ENCODE measurements at places on chromosomes 6 and 20. TPM values are rescaled to one million over a fixed set of nuclear protein-coding genes. Genes with fewer than 3 reads are reported as not detected.

Gene KCNB1
- total RNA-seq: 1.1 TPM

Gene FAXC
- 0.16 TPM for total RNA-seq

Gene COL9A1
- total RNA-seq: not detected

Gene PRL
- not detected for total RNA-seq

Gene KCNS1
- total RNA-seq: not detected

Gene FAM217A
- total RNA-seq: not detected

Gene SLC4A11
- total RNA-seq: 0.14 TPM

Gene SLC22A2
- not detected for total RNA-seq

Gene ZC2HC1B
- total RNA-seq: not detected

Gene ISM1
- 1.7 TPM for total RNA-seq

DNA sequence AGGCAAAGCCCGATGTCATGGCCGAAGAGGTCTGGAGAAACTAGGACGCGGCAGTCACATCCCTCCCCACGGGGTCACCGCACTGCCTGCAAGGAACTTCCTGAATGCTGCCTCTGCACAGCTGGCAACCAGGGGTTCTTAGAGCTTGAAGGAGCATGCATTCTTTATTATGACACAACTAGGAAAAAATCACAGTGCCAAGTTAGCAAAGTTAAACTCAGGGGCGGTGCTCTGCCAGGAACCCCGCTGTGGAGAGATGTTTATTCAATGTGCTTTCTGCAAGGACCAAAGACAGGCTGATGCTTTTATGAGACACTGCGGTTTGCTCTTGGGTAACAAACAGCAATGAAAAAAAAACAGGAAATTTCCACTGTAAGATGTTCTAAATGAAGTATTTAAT is 287.3 kb upstream of the FOXQ1 start:
- no peaks in the 10 kb centered on the region for H3K4me1 ChIP-seq
- H3K4me3 ChIP-seq: no peak overlapping the region
- H3K27ac ChIP-seq: no peak overlapping the region
- no peaks in the 10 kb centered on the region for H3K27me3 ChIP-seq
- no peaks in the 10 kb centered on the region for H3K36me3 ChIP-seq

- H3K27ac ChIP-seq: no peak overlapping the region
- no peaks in the 10 kb centered on the region for H3K36me3 ChIP-seq
These were observed 615.1 kb downstream of the KIF16B start for GRCh38 chr20:15958142-15958541.

DNA sequence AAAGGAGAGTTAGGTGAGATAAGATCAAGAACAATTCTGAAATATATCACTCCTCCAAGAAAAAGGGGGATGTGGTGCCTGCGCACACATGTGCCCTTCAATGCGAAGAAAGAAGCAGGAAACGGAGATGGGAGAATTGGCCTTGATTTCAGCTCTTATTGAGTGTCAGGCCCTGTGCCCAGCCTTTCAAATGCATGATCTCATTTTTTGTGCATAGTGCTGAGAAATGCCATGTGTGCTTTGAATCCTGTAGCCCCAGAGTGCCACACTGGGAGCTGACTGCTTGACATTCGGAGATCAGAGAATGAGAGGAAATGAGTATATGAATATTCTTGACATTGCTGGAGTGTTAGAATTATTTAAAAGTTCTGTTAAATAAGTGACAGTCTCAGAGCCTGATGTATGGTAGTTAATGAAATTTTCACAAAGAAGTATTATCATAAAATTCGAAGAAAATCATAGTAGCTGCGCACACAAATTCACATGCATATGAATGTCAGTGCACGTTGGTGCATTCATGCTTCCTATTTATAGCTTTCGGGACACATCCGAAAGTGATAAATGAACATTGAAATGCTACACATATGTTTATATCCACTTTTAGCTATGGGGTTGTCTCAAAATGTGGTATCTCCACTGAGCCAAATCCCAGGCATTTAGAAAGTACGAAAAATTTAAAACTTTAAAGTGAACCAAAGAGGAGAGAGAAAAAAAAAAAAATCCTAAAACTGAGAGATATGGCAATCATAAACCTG is 172.0 kb downstream of the KCNQ5 start:
- H3K27ac ChIP-seq: no peak overlapping the region
- H3K36me3 ChIP-seq: no peaks in the 10 kb centered on the region
- H3K4me3 ChIP-seq: no peak overlapping the region
- H3K27me3 ChIP-seq: no peaks in the 10 kb centered on the region

DNA sequence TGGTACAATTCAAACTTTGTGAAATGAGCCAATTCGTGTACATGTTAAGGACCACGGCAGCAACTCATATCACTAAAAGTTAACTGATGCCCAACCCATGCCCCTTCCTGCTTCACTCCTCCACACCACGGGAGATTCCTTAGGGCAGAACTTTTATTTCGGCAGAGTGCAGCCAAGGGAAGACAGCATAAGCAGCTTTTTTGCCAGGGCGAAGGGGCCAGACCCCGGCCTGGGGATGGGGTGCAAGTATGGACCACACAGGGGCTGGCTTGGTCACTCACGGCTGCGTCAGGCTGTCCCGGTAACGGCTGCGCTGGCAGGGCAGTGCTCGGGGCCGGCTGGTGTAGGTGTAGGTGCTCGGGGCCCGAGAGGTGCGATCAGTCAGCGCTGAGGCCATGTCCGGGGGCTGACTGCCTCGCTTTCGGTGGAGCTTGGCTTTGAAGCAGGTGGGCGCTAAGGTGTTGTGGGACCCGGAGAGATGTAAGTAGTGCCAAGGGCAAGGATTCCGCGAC is 792 bp downstream of the RSPH3 start:
- H3K27me3 ChIP-seq: no peaks in the 10 kb centered on the region
- H3K4me3 ChIP-seq: peak overlapping the region; percentile 85
- H3K27ac ChIP-seq: peak overlapping the region; percentile 88
- no peaks in the 10 kb centered on the region for H3K4me1 ChIP-seq

- no peaks in the 10 kb centered on the region for H3K36me3 ChIP-seq
- peaks cover 22% of the 10 kb centered on the region for H3K27me3 ChIP-seq
- DNase-seq: no peak
- no peak overlapping the region for H3K4me3 ChIP-seq
These were observed 52.5 kb upstream of the CHD6 start for GRCh38 chr20:41670631-41671030.

DNA sequence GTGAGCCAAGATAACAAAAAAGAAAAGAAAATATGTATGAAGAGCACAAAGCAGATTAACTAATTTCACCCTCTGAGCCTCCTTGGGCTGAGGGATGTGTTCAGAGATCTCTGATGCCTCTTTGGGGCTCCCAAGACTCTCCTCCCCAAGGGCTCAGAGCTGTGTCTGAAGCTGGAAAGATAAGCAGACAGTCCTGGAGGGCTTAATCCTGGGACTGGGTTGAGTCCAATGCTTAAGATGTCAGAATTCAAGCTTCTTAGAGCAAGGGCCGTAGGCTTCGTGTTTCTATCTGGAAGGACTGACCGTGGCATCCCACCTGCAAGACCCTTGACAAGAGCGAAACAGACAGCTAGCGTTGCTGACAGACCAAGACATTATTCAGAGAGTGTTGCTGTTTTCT is 229.0 kb downstream of the ZMYND8 start:
- H3K4me1 ChIP-seq: peaks cover 42% of the 10 kb centered on the region
- DNase-seq: no peak
- H3K27ac ChIP-seq: no peak overlapping the region
- no peak overlapping the region for H3K4me3 ChIP-seq

DNA sequence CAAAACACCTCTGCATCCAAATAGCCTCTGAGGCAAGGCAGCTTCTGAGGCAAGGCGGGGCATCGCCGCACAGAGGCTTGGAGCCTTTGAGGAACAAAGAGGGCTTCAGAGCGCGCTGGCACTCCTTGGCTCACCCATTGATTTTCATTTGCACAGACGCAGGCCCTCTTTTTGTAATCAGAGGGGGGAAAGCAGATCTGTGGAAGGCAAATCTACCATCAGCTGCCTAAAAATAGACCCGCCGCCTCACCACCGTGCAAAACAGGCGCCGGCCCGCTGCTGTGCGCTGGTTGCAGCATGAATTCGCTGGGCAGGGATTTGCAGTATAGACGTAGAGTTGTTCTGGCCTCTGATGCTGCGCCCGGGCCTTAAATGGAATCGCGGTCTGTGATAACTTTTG is 69.9 kb upstream of the STMND1 start:
- H3K27ac ChIP-seq: peak overlapping the region; percentile 69
- no peak overlapping the region for H3K4me3 ChIP-seq
- H3K4me1 ChIP-seq: no peaks in the 10 kb centered on the region

GRCh38 chr6:68559716-68560115 is 75.4 kb upstream of the ADGRB3 start:
- no peaks in the 10 kb centered on the region for H3K27me3 ChIP-seq
- H3K4me1 ChIP-seq: no peaks in the 10 kb centered on the region
- no peak overlapping the region for H3K4me3 ChIP-seq
- H3K27ac ChIP-seq: no peak overlapping the region
- no peak for DNase-seq

GRCh38 chr20:15045246-15045645 is 707.8 kb upstream of the FLRT3 start:
- H3K27me3 ChIP-seq: no peaks in the 10 kb centered on the region
- no peak overlapping the region for H3K4me3 ChIP-seq
- no peaks in the 10 kb centered on the region for H3K36me3 ChIP-seq
- no peaks in the 10 kb centered on the region for H3K4me1 ChIP-seq
- no peak overlapping the region for H3K27ac ChIP-seq
- no peak for DNase-seq

DNA sequence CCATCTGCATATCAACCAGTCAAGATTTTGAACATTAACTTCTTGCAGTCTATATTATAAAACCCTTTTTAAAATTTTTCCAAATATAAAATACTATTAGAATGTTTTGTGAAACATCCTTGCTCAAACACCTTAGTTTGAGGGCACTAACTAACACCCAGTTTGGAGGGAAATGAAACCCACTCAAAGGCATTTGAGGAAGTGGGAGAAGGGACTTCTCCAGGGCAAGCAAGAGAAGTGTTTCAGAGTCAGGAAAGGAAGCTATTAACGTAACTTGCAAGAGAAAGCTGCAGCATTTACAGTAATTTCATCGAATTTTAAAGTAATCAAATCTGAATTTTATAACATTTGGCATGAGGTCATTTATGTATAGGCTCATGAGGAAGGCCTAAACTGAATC is 21.3 kb downstream of the MTFR2 start:
- H3K4me1 ChIP-seq: peaks cover 7% of the 10 kb centered on the region
- H3K27ac ChIP-seq: no peak overlapping the region
- DNase-seq: no peak
- no peaks in the 10 kb centered on the region for H3K27me3 ChIP-seq
- no peaks in the 10 kb centered on the region for H3K36me3 ChIP-seq
- no peak overlapping the region for H3K4me3 ChIP-seq

DNA sequence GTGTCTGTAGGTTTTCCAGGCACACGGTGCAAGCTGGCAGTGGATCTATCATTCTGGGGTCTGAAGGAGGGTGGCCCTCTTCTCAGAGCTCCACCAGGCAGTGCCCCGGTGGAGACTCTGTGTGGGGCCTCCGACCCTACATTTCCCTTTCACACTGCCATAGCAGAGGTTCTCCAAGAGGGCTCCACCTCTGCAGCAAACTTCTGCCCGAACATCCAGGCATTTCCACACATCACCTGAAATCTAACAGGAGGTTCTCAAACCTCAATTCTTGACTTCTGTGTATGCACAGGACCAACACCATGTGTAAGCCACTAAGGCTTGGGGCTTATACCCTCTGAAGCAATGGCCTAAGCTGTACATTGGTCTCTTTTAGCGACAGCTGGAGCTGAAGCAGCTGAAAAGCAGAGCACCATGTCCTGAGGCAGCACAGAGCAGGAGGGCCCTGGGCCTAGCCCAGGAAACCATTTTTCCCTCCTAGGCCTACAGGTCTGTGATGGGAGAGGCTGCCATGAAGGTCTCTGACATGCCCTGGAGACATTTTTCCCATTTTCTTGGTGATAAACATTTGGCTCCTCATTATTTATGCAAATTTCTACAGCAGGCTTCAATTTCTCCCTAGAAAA is 253.3 kb downstream of the ERMARD start:
- H3K36me3 ChIP-seq: no peaks in the 10 kb centered on the region
- no peaks in the 10 kb centered on the region for H3K27me3 ChIP-seq
- H3K4me3 ChIP-seq: no peak overlapping the region
- DNase-seq: no peak

DNA sequence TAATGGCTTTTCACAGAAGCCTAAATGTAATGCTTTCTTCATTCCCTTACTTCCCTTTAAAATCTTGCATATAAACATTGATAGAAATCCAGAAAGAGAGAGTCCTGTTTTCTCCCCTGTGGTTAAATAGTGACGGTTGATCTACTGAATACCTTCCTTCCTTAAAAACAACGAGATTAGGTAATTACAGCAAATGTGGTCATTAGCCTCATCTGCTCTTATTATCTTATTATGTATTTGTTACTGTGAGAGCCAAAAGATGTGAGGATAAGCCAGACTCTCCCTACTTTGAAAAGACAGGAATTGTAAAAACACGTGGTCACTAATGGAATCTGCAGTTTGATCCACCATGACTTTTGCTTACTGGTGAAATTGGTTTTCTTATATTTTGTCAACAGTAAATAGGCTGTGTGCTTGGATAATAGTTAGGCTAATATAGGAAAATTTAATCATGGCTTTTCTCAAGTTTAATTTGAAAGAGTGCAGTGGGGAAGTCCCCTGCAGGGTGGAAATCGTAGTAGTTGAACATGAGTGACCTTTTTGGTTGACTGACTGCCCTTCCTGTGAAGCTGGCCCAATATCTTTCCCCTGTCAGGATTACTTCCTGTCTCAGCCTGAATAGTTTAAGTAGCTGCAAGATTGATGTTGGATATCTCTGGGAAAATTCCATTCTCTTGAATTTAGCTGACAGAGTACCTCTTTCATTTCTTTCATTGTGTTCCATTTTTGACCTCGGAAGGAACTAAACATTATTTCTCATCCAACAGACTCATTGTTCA is 62.8 kb downstream of the JARID2 start:
- H3K27ac ChIP-seq: no peak overlapping the region
- H3K4me1 ChIP-seq: peaks cover 79% of the 10 kb centered on the region
- H3K27me3 ChIP-seq: no peaks in the 10 kb centered on the region
- H3K4me3 ChIP-seq: no peak overlapping the region
- H3K36me3 ChIP-seq: no peaks in the 10 kb centered on the region
- no peak for DNase-seq

- DNase-seq: peak; percentile 79
- no peak overlapping the region for H3K4me3 ChIP-seq
- no peak overlapping the region for H3K27ac ChIP-seq
- peaks cover 23% of the 10 kb centered on the region for H3K4me1 ChIP-seq
- no peaks in the 10 kb centered on the region for H3K36me3 ChIP-seq
These were observed 31.8 kb upstream of the PTPN1 start for GRCh38 chr20:50478162-50478990.

DNA sequence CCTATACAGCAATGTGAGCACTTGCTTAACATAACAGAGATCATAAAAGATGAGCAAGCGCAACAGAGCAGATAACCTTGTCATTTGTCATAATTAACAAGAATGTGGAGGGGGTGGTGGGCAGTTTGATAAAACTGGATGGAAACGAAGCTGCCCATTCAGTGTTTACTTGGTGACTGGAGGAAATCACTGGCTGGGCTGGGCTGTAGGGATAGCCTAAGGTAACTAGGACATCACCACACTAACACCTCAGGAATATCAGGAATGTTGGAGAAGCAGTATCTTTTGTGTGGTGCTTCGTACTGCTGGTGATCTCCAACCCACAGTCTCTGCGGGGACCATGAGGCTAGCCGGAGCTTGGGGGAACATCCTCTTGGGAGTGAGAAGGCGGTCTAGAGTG is 218.4 kb downstream of the HIVEP2 start:
- peaks cover 12% of the 10 kb centered on the region for H3K4me1 ChIP-seq
- no peaks in the 10 kb centered on the region for H3K27me3 ChIP-seq
- no peak overlapping the region for H3K27ac ChIP-seq

GRCh38 chr6:130980310-130981032 is 82.6 kb downstream of the EPB41L2 start:
- DNase-seq: no peak
- H3K4me1 ChIP-seq: peaks cover 28% of the 10 kb centered on the region
- no peak overlapping the region for H3K4me3 ChIP-seq

- H3K4me3 ChIP-seq: no peak overlapping the region
- H3K27me3 ChIP-seq: peaks cover 6% of the 10 kb centered on the region
- H3K4me1 ChIP-seq: no peaks in the 10 kb centered on the region
- no peak for DNase-seq
These were observed 10.8 kb downstream of the NTSR1 start for GRCh38 chr20:62719250-62719935.

Data from heart left ventricle (tissue), 16 donors.